GM10248 (cell line): ENCODE measurements at places on chromosomes 13 and 19.

GRCh38 chr19:39133431-39134270 is 8.1 kb downstream of the PAK4 start:
- no peak for DNase-seq

DNA sequence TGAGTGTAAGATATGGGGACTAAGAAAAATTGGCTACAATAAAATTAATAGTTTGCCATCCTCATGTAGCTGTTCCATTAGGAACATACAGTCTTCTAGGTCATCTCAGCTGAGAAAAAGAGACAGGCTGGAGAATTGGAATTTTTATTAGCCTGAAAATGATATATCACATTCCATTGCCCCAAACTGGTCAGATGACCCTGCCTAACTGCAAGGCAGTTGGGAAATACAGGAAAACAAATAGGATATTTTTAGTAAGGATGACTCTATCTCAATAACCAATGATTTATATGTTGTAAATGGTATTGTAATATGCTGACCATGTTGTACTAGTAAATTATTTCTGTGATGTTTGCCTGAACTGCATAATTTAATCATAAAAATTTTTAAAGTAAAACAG is 673.8 kb downstream of the PCDH9 start:
- no peak for DNase-seq

GRCh38 chr19:39174558-39175544 is 21.9 kb upstream of the NCCRP1 start:
- DNase-seq: no peak

DNA sequence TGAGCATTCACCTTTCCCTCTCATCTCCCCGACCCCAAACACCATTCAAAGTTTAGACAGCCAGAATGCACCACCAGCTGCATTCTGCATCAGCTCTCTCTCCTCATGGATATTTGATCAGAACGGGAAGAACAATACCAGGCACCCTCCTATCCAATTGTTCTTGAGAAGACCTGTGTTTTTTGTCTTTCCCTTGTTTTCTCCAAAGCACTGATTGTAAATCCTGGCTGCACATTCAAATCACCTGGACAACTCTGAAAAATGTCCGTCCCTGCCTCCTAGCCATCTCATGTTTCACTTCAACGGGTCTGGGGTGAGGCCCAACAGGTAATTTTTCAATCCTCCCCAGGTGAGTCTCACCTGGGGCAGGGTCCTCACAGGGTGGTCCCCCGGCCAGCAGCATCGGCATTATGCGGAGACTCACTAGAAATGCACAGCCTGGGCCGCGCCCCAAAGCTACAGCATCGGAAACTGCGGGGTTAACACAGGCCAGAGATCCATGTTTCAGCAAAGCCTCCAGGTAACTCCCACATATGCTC is 5.5 kb downstream of the IRS2 start:
- DNase-seq: no peak
